ENCODE measurements at places on chromosomes 5 and 9.

DNA sequence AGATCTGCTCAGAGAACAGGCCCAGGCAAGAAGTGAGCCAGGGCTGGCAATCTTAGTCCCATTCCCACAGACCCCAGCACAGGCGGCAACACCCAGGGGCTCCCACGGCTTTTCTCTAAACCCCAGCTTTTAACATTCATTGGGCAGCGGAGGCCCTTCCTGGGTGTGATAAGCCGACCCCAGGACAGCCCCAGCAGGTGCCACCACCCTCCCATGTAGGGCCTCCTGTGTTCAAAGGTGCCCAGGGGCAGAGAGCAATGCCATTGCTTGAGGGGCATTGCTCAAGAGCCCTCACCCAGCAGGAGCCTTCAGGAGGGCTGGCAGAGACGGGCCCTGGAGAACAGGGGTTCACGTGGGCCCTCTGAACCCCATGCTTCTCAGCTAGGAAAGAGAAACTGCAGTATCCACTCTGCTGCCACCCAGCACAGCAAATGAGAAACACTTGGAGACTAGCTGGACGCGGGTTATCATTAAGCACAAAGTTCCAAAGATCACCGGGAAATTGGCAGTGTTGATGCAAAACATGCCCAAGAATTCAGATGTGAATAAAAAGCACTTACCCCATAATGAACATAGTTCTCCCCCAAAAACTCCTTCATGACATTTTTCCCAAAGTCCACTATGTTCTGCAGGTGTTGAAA is 13.9 kb downstream of the IPPK start:
- DNase-seq = no peak

DNA sequence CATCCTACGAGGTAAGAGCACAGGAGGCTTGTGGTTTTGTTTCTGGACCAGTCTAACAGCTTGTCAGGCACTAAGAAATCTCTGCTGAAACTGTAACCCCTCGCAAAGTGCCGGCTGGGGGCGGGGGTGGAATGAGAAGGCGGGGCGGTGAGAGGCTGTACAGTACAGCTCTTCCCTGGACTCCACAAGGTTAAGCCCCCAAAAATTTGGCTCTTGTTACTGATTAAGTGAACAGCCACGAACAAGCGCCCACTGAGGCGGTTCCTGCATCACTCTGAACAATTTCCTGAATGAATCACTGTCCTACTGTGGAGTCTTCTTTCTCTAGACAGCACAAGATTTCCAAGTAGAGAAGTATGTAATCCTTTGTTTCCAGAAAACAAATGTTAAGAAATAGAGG is 6.8 kb downstream of the FBP2 start:
- no peak for DNase-seq

DNA sequence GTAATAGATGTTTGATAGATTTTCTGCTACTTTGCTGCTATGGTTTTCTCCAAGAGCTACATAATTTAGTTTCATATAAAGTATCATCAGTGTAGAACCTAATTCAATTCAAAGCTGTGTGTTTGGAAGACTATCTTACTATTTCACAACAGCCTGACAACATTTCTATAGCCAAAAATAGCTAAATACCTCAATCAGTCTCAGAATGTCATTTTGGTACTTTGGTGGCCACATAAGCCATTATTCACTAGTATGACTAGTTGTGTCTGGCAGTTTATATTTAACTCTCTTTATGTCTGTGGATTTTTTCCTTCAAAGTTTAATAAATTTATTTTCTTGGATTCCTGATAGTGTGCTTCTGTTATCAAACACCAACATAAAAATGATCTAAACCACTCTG is 35.1 kb upstream of the CCDC152 start:
- DNase-seq = no peak

DNA sequence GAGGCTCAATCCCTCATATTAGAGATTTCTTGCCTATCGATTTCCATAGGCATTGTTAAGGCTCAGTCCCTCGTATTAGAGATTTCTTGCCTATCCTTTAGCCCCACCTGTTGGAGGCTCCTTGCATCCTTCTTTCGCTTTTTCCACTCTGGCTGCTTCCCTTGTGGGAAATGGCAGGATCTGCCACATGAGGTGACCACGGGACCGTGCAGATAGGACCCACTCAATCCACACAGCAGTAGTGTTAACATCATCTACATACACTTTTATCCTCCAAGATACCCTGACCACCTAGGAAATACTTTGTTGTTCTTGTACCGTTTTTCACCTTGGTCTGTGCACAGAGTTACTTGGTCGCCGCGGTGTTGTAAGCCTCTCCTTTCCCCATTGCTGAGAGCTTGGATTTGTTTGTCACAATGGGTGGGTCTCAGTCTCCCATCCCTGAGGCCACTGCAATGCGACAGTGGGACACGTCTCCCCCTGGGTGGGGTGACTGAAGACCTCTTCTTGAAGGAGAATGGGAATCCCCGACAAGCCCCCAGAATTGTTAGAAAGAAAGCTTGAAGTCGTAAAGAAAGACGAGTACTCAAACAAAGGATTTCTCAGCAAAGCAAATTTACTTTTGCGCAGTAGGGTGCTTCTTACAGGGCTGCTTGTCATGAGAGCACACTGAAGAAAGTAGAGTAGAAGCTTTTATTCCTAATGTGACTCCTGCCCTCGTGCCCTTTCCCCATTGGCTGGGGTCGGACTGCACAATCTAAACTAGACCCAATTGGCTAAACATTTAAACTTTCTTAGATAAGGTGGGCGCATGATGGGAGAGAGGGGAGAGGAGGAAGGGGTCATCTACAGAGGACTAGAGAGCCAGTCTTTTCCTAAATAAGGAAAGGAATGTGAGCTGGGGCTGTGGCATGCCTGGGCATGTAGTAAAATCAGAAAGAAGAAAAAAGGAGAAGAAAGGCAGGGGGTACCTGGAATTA is 19.8 kb downstream of the IFT74 start:
- no peak for DNase-seq

- DNase-seq = no peak
Observed at GRCh38 chr9:124795881-124796431, 19.0 kb downstream of the OLFML2A start.

GRCh38 chr9:3088219-3088618 is 244.3 kb upstream of the PUM3 start:
- no peak for DNase-seq

GRCh38 chr5:157941616-157942015 is 82.7 kb upstream of the CLINT1 start:
- no peak for DNase-seq

DNA sequence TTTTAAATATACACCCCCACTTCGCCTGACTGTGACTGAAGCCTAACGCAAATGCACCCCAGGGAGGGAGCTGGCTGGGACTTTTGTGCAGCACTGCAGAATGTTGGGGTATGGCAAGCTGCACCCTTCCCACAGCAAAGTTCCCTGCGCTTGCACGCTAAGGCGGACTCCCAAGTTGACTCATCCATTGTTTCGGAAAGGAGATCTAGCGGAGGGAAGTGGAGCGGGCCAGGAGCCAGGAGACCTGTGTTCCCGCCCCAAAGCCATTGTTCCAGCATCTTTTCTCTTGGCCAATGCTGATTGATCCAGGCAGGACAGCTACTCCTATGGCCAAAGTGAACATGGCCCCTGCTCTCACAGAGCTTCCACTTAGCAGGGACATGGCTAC is 202.9 kb downstream of the AOPEP start:
- DNase-seq = no peak

- DNase-seq = no peak
Observed at GRCh38 chr5:97499605-97500004, 316.6 kb upstream of the RIOK2 start.

GRCh38 chr9:17204611-17205152 is 69.8 kb downstream of the CNTLN start:
- no peak for DNase-seq

GRCh38 chr9:136339173-136339957 is 12.0 kb downstream of the GPSM1 start:
- no peak for DNase-seq

DNA sequence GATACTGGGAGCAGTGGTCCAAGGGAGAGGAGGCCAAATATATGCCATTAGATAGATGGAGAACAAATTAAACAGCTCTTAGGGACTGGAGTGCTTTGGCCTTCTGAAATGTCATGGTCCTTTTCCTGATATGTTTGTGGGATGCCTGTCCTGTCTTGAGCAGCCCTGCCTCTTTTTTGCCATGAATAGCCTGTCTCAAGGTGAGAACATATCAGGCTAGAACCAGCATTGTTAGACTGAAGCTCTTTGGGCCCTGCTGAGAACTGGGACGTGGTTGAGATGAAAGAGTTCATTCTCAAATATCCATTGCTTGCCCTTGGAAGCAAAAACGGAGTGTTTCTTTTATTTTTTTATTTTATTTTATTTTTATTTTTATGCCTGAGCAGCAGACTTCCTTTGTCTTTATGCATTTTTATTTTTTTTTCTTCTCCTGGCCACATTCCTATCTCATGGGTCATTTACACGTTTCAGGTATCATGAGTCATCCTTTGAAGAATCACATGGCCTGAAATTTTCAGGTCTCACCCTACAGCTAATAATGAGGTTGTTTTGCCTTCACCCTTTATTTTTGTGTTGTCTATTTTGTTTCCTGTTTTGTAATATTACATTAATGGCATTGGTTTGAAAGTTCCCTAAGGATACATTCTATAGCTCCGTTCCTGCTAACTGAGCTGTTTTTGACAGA is 371.4 kb downstream of the PSAT1 start:
- no peak for DNase-seq

DNA sequence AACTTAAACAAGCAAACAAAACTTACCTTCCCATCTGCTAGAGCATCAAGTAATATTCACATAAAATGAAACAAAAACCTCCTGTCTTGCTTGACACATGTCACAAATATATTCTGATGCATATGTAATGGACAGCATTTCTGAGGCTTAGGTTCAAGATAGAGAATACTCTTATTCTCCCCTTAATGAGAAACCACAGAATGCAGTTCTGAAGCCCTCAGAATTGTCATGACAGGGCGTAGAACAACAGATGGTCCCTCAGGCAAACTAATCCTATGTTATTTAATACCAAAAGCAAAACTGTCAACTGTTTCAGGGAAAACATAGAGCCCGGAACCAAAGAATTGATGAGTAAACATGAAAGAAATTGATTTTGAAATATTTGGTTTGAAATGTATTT is 229.9 kb upstream of the RIOK2 start:
- no peak for DNase-seq

- DNase-seq = no peak
Observed at GRCh38 chr9:91374939-91375338, 13.2 kb upstream of the AUH start.

DNA sequence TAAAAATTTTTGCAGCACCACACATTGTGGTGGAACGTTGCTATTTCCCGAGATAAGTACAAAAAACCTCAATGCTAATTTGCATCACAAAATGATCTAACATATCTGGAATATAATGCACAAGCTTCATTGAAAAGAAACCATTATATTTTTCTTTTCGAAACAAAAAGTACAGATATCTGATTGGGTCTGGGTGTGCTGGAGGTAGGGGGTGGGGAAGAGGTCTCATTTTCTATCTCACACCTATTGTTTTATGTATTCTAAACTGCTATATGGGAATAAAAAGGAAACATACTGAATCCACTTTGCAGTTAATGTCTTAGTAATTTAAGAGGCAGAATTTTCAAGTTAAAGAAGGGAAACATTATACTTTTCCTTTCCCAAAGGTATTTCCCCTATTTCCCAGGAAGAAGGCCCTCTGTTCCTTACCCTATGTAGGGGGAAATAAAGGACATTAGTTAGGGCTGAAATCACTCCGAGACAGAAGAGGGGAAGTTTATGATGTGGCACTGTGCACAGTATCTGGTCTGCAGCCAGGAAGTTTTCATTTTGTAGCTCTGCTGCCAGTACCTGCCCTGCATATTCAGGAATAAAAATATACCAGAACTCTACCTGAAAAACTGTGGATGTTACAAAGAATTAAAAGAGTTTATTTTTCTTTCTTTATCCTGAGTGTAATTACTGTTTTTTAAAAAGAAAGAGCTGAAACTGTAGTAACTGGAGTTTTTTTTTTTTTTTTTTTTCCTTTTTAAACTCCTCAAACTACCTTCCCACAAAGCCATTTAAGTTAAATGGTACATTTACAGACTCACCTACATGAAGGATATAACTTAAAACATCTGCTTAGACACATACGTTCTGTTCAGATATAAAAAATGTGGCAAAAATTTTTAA is 7.4 kb downstream of the MEF2C start:
- no peak for DNase-seq

DNA sequence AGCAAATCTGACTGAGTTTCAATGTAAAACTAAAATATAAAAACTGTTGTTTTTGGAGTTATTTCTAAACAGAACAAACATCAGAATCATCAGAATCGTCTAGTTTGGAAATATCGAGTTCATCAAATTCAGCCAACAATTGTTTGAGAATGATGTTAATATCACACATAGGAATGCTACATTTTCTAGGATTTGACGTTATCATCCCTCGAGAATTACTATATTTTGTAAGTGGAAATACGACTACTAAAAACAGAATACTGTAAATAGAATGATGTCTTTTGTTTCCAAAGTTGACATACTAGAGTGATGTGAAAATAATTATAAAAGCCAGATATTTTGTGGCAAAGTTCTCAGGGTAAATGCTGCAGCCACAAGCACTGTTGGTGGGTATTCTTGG is 805.9 kb downstream of the TLE1 start:
- DNase-seq = no peak

GRCh38 chr5:35741126-35741716 is 115.5 kb upstream of the IL7R start:
- DNase-seq = no peak

DNA sequence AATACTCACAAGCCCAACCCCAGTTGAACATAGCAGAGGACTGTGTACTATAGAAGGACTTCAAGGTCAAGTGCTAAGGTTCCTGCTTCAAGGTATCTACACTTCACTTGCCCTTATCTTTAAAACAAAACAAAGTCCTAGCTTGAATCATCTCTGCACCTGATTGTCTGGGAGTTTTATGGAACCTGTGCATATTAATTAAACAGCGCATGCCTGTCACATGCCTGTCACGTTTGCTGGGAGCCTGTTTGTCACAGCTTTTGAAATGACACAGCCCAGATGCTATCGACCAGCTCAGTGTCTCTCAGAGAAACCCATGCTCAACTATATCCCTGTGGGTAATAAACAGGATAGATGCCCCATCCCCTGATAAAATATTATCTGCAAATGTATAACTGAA is 476.0 kb downstream of the ZSWIM6 start:
- no peak for DNase-seq

DNA sequence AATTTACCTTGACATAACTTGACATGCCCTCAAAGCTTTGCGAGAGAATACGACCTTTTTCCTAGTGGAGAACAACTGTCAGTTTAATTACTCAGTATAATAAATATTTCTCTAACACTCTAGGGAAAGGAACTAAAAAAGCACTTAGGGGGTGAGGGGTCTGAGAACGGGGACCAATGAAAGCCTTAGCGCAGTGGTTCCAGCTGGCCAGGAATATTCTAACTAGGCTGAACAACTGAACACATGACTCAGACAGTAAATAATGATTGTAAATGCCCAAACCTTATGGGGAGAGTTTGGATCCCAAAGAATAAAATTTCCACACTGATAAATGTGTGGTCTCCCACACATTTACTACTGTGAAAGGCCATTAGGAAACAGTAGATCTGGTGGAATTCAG is 14.9 kb downstream of the MYO10 start:
- no peak for DNase-seq

DNA sequence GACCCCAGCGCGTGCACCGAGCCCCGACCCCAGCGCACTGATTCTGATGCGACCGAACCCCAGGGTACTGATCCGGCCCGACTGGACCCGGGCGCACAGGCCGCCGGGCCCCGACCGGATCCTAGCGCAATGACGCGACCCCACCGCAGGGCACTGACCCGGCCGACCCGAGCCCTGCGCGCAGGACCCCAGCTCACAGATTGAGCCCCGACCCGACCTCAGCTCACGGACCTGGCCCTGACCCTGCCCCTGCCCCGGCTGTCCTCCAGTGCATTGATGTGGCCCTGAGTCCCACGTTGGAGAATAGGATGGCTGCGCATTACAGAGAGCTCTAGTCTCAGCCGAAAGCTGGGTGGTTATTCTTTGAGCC is 438 bp downstream of the TRIP13 start:
- no peak for DNase-seq
